OCI-LY7 (cell line): ENCODE measurements at places on chromosomes 4 and X.

DNA sequence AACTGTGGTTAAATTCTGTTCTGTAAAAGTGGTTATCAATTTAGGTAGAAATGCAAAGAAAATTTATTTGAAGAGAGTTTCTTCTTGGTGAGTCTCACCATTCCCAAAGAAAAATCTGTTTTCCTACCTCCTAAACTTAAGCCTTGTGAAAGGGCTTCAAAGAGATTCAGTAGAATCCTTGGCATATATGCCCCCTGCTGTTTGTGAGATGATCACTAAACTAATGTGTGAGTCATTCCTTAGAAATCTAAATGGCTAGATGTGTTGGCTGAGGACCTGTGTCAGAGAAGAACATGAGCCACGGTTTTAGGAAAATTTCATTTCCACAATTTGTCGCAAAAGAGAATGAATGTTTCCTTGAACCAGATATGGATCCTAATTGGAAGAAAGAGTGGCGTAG, 260.9 kb downstream of the SLC7A11 start:
- DNase-seq = no peak

GRCh38 chr4:107931775-107932321, 499 bp downstream of the CYP2U1 start:
- peak; percentile 79 for DNase-seq

DNA sequence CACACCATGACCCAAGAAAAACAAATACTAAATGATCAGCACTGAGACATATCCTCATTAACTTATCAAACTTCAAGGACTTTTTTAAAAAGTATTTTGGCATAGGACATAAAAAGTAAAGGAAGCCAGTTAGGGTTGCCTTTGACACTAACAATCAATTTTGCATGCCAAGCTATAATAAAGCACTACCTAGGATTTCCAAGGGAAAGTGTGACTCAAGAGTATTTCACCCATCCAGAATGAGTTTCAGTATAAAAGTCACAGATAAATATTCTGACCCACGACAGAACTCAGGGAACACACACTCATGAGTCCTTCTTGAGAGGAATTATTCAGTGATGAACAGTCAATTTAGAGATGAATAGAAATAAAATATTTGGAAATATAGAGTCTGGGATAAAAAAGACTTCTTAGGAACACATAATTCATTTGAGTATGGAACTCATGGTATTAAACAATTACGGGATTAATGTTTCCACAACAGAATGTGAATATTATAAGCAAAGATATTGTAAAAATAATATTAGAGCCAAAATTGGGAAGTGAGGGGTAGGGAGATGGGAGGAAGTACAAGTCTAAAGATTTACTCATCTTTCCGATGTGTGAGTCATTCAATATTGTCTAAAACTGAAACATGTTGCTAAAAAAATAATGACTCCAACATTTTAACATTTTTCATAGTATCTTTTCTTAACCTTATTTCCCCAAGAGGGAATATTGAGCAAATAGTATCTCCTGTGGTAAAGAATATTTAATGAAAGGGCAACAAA, 143.5 kb upstream of the LNX1 start:
- DNase-seq = no peak

DNA sequence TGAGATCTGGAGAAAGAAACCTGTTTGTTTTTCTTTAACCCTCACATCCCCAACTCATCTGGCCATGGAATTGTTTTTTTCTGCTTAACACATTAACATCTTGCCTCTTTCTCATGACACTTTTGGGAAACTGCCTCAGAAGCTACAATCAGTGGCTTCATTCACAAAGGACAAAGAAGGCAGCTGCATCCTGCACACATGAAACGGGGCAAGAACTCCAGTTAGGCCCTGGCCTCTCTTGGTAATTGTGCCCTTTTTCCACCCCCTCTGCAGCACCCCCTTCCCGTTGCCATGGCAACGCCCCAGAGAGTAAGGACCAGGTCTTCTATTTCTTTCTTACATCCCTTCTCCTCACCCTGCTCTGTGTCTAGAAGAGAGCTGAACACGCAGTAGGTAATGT, 103.4 kb downstream of the PDGFRA start:
- no peak for DNase-seq

GRCh38 chr4:83996254-83996653, 460.3 kb downstream of the GPAT3 start:
- no peak for DNase-seq

DNA sequence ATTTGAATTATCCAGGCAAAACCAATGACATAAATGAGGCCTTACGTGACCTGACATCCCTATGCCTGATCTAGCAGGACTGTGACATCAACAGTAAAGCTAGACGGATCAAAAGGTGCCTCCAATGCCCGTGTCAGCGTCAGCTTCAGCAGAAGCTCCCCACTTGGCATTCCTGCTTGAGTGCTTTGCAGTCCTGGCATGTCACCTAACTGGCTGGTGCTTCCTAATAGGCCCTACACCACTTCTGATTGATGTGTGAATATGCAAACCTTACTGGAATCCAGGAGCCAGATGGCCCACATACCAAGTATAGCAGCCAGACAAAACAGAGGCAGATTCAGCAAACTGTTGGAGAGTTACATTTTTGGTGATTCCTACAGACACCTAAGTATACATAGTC, 224.2 kb downstream of the DMD start:
- no peak for DNase-seq

DNA sequence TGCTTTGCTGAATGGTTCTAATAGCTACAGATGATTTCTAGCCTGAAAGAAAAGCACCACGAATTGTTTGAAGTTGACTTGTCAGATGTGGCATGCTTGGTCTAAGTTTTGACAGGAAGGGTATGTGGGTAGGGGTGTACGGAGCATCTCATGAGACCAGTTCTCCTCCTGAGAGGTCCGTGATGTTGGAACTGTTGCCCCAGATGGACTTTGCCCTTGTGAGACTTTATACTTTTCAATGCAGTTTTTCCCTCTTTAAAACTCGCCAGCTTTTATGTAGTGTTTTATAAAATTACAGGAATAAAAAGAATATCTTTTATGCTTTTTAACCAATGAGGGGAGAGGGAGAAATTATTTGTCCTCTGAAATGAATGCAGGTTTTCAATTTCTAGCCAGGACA, 16.6 kb upstream of the XG start:
- DNase-seq = no peak

DNA sequence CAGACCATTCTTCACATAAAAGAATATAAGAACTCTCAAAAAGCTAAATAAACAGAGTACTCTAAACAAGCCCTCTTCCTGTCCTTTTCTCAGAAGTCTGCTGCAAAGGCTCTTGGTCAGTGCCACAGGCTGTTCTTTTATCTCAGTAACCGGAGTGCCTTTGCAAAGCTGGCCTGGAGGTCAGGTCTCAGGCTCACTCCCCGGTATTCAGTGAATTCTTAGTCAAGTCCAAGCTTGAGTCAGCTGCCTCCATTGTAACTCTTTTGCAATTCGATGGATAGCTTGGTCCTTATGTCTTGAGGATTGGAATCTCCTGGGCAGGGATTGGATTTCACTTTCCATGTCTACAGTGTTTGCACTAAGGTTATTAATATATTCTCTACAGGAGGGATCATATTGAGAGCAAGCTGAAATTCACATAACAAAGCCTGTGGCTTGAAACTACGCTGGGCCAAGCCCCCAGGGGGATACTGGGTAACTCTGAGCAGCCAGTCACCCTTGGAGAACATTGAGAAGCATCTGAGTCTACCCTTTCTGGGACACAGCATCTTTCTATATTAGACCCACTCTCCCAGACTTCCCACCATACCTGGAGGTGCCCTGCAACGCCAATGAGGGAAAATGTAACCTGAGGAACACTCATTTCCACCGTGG, 10.0 kb upstream of the HS6ST2 start:
- no peak for DNase-seq

DNA sequence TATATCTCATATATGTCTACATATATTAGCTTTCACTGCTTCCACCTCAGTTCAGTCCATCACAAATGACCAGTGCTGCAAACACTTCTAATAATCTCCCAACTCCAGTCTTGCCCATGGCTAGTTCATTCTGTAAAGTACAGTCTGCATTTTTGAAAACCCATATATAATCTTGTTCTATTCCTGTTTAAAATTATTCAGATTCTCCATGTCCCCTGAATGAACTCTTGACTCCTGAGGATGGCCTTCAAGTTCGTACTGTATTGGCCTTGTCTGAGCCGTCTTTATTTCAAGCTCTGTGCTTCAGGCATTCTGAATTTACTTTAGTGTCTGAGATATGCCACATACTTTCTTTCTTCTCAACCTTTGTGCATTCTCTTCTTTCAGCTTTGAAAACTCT, 84.7 kb downstream of the PTPN13 start:
- DNase-seq = no peak

DNA sequence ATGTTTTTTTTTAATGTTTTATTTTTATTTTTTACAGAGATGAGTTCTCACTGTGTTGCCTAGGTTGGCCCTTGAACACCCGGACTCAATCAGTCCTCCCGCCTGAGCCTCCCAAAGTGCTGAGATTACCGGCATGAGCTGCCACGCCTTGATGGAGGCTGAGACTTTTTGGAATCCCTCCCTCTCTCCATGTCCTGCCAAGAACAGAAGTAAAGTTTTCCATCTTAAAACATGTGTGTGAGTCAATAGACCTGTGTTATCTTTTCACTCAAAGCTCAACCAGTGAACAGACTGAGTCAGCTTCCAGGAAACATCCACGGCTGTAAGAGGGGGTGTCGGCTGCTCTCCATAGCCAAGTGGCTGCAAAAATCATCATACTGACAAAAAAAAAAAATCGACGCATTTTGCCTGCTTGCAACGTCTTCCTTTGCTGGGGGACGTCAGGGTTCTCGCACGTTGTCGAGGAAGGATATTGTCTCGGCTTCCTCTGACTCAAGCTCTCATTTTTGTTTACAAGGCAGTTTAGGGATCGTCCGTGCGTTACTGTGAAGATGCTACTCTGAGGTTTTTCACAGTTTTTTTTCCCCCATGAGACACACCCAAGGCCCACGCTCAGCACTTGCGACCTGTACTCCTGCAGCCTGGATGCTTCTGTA, 10.0 kb upstream of the ASMTL start:
- no peak for DNase-seq

DNA sequence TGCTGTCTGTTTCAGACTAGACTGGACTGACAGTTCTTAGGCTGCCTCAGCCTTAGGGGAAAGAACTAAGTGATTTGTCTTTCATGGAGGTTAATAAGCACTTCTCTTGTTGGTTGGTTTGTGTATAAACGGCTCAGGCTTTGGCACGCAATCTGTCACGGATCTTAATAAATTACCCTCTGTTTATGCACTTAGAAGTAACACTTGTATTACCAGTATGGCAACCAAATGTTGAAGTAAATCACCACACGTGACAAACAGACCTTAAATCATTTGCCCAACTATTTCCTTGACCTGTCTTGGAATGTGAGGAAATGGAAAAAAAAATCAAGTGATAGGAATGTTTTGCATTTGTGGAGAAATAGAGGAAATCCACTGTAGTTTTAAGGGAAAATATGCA, 69.9 kb downstream of the TEX13A start:
- no peak for DNase-seq

GRCh38 chr4:40763228-40763716, 13.5 kb downstream of the NSUN7 start:
- DNase-seq = no peak
